Activated CD8-positive, alpha-beta memory T cell treated with anti-CD3 and anti-CD28 coated beads, Interleukin-2, amount 50 U/mL, for 48 hours (primary cell): ENCODE measurements at places on chromosomes 4 and X.

- no peak for DNase-seq
These were observed 364.5 kb downstream of the MAPK10 start for GRCh38 chr4:85995361-85995760.

DNA sequence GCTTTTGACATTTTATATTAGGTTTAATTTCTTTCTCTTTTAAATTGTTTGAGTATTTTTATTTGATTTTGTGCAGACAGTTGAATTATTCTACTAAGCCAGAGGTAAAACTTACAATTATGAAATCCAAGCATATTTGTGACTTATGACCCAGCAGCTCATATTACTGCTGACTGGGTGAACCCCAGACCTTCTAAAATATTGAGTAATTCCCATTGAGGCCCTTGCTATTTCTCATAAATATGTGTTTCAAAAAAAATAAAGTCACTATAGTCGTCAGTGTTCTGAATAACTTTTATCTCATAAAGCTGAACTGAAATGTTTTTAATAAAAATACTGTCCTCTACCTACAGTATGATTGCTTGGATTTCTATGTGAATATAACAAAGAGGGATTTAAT lies 303.1 kb downstream of the IQCM start:
- no peak for DNase-seq

DNA sequence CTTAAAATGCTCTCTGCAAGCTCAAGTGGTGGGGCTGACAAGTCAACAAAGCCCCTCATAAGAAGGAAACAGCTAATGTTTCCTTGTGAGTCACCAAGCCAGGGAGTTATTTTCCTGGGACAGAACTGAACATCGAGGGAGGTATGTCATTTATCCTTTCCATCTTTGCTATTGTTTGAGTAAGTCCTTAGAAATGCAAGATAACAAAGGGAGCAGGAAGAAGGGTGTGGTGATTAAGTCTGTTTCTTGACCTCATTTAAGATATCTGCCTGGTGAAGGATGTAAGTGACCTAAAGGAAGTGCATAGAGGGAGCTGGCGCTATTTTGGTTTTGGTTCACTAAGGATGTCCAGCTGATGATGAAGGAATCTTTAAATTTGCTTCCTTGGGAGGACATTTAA lies 39.9 kb downstream of the ATG4A start:
- no peak for DNase-seq

DNA sequence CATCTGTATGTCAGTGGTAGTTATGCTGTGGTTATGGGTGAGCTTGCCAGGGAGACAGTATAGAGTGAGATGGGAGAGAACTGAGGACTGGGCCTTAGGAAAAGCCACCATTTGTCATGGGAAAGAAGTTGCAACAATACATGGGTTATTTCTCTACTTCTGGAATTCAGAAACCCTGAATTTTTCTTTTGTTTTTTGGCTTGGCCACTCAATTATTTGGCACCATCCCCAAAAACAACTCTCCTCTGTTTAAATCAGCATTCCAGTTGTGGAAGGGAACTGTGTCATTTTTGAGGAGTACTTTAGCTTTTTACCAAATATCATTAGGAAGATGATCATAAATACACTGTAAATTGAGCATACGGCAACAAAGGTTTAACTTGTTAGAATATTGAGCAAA lies 41.1 kb upstream of the ACSL4 start:
- no peak for DNase-seq

DNA sequence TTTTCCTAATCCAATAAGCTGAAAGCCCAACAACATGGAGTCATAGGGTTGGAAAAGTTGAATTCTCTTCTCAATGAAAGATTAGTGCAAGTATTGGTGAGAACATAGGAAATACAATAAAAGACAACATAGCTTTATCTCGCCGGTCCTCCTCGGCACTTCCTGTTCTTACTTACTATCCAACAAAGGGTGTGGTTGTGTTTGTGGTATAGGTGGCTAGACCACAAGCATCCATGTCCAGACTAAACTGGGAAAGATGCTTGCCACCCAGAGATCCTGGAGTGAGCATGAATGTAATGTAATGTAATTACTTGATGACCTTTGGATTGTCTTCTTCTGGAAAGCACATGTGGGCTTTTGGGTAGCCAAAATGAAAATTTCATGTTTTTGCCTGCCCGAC lies 223.8 kb downstream of the CPE start:
- no peak for DNase-seq
